ENCODE measurements at places on chromosomes 1 and 21. TPM values are rescaled to one million over a fixed set of nuclear protein-coding genes. Genes with fewer than 3 reads are reported as not detected.

AADACL4 gene
- total RNA-seq: not detected

GRCh38 chr1:10113501-10113900, 80.7 kb downstream of the UBE4B start:
- DNase-seq: no peak

UTS2 gene
- not detected for total RNA-seq

GRCh38 chr1:31904339-31905092, 33.7 kb downstream of the PTP4A2 start:
- DNase-seq: no peak

- no peak for DNase-seq
Measured at GRCh38 chr1:239302696-239303095, 83.7 kb upstream of the CHRM3 start.

RIIAD1 gene
- 1.1 TPM for total RNA-seq

- DNase-seq: no peak
Measured at GRCh38 chr21:41142051-41142795, 25.7 kb upstream of the BACE2 start.
